ENCODE measurements at places on chromosomes 11 and 22.

GRCh38 chr11:2664376-2664775 lies 35.4 kb downstream of the KCNQ1OT1 start:
- DNase-seq: no peak

- DNase-seq: peak; percentile 88
These were observed 4.0 kb upstream of the FTH1 start for GRCh38 chr11:61971248-61972111.

- DNase-seq: peak; percentile 87
These were observed 1.5 kb downstream of the CASTOR1 start for GRCh38 chr22:30287648-30288418.

- no peak for DNase-seq
These were observed 1422.7 kb downstream of the BRD1 start for GRCh38 chr22:48404801-48405447.

- peak; percentile 65 for DNase-seq
These were observed 85.8 kb downstream of the FANCF start for GRCh38 chr11:22539821-22540256.

DNA sequence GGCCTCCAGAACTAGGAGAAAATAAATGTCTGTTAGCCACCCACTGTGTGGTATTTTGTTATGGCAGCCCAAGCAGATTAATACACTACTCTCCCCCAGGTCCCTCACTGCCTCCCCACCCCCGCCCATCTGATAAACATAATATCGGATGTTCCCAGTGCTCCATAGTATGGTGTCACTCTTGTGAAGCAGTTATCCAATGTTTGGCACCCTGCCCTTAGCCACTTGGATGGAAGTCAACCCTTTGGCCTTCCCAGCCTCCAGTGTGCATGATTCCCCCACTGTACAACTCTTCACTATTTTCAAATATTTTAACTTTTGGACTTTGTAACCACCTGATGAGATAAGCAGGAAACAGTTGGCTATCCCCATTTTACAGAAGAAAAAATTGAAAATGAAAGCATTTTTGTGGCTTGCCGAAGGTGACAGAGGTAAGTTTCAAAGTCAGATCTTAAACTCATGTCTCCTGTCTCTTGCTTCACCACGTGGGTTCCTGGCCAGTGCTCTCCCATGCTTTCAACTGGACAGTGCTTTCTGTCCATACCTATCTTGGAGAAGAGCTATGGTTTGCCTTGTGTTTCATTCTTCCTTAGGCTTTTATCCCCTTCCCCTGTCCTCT lies 53.2 kb downstream of the ALX4 start:
- peak; percentile 26 for DNase-seq

- DNase-seq: peak; percentile 20
These were observed 95.5 kb downstream of the PGR start for GRCh38 chr11:101034076-101034475.

GRCh38 chr11:121032546-121032945 lies 8.6 kb downstream of the TBCEL start:
- no peak for DNase-seq

DNA sequence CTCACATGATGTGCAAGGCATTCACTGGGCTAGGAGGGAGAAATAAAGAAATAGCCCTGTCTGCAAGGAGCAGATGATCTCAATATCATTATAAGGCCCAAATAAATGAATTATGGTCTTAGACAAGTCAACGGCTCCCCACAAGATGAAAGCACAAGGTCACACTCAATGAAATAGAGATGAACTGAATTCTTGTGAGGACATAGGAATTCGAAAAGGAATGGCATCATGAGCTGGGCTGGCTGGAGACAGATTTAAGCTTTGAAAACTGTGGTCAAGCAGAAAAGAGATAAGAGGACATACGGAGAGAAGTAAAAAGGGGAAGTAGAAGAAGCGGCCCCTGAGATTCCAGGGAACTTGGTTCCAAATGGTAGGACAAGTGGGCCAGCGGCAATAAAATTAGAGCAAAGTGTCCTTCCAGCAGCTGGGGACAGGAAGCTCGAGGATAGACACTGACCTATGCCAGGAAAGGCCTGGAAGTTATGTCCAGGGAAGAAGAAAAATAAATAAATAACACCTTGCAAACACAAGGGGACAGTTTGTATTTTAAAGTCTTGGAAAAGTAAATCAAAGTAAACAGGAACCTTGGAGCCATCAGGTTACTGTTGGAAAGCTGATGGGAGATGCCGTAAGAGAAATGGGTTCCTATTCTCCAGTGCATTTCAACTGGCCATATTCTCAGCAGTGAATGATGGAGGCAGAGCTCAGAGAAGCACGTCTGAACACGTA lies 37.8 kb downstream of the GALNT18 start:
- no peak for DNase-seq

DNA sequence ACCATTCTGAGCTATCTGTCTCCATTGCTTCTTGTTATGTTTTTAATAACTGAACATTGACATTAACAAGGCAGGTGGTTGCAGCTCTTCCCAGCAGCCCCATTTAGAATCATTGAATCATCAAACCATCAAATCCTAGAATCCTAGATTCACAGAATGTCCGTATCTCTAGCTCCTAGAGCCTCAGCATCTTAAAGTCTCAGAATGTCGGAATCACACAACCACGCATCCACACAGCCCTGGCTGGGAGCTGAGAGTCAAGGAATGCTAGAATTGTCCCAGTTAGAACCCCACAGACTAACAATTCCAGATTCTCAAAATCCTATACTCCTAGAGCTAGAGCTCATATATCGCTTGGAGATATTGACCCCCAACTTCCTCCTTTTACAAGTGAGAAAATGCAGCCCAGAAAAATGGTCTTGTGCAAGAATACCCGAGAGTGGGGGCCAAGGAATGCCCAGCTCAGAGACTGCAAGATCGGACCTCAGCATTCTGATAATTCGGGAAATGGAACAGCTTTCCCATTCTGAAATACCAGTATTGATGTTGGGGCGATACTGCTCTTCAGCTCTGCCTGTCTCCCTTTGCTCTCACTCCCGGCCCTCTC lies 38.8 kb downstream of the PDE2A start:
- no peak for DNase-seq

DNA sequence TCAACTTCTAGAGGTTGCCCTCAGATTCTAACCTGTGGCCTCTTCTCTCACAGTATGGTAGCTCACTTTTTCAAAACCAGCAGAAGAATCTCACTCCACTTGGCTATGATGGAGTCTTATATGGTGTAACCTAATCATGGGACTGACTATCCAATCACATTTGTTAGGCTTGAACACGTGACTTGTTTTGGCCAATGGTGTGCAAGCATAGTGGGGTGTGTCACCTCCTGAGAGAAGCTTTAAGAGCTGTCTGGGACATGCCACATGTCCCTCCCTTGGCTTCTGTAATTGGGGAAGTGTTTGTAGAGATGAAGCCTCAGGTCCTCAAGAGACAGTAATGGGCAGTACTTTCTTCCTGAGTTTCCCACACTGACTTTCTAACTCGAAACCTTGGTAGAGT lies 12.8 kb upstream of the SMIM38 start:
- DNase-seq: no peak

DNA sequence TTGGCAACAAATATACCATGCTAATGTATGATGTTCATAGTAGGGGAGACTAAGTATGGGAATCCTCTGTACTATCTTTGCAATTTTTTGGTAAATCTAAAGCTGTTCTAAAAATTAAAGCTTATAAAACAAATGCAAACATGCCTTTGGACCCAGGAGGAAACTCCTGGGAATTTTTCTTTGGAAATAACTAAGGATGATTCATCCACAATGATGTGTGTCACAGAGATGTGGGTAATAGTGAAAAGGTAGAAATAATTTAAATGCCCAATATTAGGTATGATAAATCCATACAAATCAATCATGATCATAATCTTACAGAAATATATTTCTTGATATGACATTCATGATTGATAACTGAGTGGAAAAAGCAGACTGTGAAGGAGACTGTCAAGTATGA lies 135.8 kb downstream of the TRIM44 start:
- no peak for DNase-seq

GRCh38 chr11:99098751-99099150 lies 78.0 kb downstream of the CNTN5 start:
- peak; percentile 49 for DNase-seq

- no peak for DNase-seq
These were observed 432.7 kb downstream of the TBC1D22A start for GRCh38 chr22:47195156-47195483.

- DNase-seq: peak; percentile 60
These were observed 29.6 kb upstream of the UPB1 start for GRCh38 chr22:24465566-24465965.

DNA sequence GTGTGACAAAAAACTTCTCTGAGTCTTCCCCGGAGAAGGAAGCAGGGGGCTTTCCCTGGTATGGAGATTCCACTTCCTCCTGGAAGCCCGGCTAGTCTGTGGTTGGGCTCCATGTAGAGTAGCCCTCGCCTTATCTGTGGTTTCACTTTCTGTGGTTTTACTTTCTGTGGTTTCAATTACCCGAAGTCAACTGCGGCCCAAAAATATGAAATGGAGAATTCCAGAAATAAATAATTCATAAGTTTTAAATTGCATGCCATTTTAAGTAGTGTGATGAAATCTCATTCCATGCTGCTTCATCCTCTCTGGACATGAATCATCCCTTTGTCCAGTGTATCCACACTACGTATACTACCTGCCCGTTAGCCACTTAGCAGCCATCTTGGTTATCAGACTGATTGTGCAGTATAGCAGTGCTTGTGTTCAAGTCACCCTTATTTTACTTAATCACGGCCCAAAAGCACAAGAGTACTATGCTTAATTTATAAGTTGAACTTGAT lies 275.0 kb upstream of the SESN3 start:
- DNase-seq: peak; percentile 7

- DNase-seq: no peak
These were observed 10.0 kb downstream of the DIXDC1 start for GRCh38 chr11:111947143-111947542.

DNA sequence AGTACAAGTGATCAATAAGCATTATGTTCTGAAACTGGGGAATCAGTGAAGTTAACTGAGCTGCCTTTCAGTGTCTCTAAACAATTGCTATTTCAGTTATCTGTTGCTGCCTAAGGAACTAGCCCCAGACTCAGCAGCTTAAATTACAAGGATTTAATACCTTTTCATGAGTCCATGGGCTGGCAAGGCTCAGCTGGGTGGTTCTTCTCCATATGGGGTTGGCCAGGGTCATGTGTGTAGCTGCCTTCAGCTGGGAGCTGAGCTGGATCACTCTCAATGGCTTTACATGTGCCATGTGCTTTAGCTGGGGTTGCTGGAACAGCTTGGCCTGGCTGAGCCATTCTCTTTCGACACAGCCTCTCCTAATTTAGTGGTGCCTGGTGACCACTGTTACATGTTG lies 295.0 kb upstream of the NCAM1 start:
- DNase-seq: no peak

GRCh38 chr22:39179401-39179827 lies 26.9 kb upstream of the CBX7 start:
- DNase-seq: peak; percentile 48

- DNase-seq: no peak
These were observed 14.9 kb upstream of the PPFIA1 start for GRCh38 chr11:70255477-70256116.

- no peak for DNase-seq
These were observed 22.9 kb upstream of the FCHSD2 start for GRCh38 chr11:73164803-73165540.

DNA sequence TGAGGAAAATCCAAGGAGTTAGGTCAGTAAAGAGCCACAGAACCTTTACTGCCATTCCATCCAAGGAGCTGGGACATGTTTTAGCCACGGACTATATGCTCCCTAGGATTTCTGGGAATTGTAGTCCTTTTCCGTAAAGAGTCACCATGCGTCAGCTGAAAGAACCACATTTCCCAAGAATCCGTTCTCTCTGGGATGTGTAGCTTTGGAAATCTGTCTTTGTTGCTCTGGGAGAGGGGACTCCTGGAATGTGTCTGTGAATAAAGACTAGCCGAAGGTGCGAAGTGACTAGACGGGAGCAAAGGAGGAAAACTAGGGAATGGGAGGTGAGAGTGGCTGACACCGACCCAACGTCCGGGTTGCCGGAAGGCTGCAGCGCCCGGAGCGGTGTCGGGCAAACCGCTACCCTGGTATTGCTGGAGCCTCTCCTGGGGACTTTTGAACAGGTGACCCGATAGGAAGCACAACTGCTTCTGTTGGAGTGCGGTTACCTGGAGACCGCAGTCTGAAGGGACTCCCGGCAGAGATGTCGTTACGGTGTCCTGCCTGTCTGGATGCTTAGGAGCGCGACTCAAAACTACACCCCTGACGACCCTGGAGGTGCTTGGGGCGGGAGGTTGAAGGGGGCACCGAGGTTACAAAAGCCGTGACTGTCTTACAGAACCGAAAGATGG lies at the start of gene IFTAP:
Gene IFTAP (plus strand): TSS at position 187 of the 674 bp plus-strand sequence. CDS start 15,602 bp downstream, outside the sequence.
- peak; percentile 70 for DNase-seq

DNA sequence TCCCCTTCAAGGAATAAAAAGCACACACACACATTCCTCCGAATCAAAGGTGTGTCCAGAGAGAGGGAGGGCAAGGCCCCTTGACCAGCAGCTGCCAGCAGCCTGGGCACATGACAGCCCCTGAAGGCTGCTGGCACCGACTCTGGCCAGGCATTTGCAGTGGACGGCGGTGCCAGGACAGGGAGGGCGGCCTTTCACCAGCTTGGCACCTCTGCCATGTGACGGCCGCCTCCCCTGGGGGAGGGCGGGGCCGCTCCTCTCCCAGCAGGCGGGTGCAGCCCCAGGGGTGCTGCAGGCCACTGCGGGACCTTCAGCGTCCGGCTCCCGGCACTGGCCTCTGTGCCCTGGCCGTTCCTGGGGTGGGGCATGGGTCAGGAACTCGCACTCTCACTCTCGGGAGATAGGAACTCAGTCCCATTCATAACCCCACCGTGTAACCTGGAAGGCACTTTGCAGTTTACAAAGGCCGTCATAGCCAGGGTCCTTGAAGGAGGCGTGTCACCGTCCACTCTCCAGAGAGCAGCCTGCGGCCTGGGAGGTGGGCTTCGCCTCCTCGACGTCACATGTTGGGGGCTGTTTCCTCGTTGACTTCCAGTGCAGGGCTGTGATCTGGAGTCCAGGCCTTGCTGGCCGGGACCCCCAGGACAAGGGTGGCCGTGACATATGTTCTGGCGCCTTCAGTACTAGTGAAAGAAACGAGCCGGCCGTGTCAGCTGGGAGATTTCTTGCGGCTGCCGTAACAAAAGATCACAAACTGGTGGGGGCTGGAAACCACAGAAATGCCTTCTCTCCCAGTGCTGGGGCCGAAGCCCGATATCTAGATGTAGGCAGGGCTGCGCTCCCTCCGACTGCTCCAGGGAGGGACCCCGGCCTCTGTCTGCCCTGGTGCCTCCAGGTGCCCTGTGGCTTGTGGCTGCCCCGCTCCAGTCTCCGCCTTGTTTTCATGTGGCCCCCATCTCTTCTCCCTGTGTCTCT lies 39.9 kb upstream of the SMIM38 start:
- DNase-seq: peak; percentile 65

DNA sequence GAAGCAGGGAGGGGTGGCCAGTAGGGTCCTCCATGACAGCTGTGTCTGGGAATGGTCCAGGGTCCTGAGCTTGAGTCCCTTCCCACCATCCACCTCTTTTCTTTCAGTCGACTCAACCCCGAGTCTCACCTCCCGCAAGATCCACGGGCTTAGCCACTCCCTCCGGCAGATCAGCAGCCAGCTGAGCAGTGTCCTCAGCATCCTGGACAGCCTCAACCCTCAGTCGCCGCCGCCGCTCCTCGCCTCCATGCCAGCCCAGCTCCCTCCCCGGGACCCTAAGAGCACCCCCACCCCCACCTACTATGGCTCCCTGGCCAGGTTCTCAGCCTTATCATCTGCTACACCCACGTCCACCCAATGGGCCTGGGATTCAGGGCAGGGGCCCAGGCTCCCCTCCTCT lies 81.9 kb downstream of the CEP164 start:
- DNase-seq: no peak
